ENCODE measurements at places on chromosomes 12 and 14.

DNA sequence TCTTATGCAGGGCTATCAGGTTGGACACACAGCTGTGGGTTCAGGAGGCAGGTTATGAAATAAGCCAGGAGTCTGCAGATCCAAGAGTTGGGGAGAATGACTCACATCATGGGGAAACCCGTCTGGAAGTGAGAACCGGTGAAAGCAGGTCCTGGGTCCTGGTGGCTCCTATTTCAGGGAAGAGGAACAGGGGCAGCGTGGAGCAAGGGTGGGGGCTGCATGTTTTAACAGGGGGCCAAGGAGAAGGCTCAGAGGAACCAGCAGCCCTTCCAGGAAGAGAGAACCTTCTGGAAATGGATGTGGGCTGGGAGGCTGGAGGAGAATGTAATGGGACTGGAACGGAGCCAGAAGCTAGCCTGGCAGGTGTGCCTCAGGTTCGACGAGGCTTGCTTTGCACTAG, 7.8 kb upstream of the KRT74 start:
- no peak for DNase-seq

GRCh38 chr14:96104469-96105057, 65.4 kb downstream of the C14orf132 start:
- peak; percentile 97 for DNase-seq

DNA sequence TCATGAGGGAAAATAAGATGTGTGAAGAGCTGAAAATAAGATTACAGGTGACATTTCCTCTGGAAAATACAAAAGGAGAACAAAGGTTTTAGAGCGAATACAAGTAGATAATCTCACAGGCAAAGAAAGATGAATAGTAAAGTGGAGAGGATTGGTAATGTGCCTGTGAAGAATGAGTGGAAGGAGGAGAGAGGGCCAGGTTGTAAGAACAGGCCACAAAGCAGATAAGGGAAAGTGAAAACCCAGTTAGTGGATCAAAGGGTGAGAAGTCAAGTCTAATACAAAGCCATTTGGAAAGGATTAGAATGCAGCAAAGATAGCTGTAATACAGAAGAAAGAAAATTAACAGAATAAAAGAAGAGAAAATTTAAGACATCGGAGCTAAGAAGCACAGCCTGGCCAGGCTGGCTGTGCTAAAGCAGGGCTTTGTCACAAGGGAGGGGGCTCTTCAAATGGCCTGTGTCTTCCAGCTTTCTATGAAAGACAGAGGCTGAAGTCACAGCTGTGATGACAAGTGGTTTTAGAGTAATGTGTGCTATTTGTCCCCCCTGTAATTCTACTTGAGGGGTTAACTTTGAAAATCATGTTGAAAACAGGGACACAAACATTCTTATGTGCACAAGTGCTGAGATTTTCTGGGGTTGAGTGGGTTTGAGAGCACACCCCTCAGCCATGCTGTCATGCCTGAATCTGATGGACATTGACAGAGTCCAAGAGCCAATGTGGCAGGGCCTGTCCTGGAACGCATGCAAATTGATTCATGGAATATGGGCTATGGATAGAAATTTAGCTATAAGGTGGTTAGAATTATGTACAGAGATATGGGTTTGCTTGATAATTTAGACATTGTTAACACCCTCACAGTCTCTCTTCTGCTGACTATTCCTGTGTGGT, 344.5 kb upstream of the NAV3 start:
- DNase-seq = no peak

GRCh38 chr14:67514203-67514607, 18.9 kb upstream of the PLEKHH1 start:
- no peak for DNase-seq

DNA sequence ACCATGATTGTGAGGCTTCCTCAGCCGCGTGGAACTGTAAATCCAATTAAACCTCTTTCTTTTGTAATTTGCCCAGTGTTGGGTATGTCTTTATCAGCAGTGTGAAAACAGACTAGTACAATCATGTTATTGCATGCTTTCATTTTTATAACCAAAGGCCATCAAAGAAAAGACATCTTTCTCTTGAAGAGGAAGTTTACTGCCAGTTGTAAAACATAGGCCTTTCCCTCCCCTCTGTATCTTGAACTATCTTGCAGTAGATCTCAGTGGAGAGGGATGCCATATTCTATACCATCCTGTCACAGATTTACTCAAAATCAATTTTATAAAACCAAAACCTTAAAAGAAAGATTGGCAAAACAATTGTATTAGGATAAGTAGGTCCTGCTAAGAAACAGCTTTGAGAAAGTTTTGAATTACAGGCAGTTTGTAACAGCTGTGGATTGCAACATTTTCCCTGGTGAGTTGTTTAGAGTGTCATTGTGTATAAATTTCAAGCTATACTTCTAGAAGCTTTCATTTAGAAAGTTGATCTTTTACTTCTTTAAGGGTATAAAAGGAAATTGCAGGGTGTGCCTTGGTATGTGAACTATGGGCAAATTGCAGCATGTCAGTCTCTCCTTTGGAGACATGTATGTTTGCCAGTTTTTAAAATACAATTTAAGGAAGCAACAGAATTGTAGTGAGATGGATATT, 128.0 kb downstream of the ATP23 start:
- no peak for DNase-seq

DNA sequence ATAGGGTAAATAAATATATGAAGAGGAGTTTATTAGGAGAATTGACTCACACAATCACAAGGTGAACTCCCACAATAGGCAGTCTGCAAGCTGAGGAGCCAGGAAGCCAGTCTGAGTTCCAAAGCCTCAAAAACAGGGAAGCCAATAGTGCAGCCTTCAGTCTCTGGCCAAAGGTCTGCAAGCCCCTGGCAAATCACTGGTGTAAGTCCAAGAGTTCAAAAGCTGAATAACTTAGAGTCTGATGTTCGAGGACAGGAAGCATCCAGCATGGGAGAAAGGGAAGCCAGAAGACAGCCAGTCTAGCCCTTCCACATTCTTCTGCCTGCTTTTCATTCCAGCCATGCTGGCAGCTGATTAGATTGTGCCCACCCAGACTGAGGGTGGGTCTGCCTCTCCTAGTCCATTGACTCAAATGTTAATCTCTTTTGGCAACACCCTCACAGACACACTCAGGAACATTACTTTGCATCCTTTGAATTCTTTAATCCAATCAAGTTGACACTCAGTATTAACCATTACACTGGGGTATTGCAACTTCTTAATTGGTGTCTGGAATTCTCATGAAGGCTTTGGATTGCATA, 736.5 kb upstream of the LMO3 start:
- no peak for DNase-seq

- no peak for DNase-seq
Observed at GRCh38 chr14:26709019-26709418, 111.2 kb upstream of the NOVA1 start.

- no peak for DNase-seq
Observed at GRCh38 chr14:100473249-100473648, 114.0 kb downstream of the BEGAIN start.

GRCh38 chr12:11711651-11712327, 62.3 kb downstream of the ETV6 start:
- no peak for DNase-seq

- DNase-seq = no peak
Observed at GRCh38 chr12:26135571-26135970, 10.7 kb upstream of the BHLHE41 start.

DNA sequence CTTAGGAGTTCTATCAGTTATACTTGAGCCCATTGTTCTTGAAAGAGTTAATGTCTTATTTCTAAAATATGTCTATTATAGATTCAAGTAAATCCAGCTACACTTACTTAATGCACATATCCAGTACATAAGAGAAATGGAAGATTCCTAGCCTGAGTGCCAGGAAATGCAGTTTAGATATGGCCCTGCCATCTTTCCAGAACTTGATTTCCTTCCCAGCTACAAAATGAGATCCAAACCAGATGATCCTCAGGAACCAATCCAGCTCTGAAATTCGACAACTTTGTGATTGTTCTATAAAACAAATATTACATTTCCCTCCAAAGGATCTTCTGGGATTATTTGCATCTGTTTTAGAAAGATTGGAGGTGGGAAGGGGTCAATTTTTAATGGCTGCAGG, 317.3 kb upstream of the GARIN6 start:
- no peak for DNase-seq

GRCh38 chr14:66619952-66620351, 112.0 kb downstream of the GPHN start:
- DNase-seq = no peak

- no peak for DNase-seq
Observed at GRCh38 chr12:62484233-62484632, 17.6 kb downstream of the MON2 start.

- peak; percentile 43 for DNase-seq
Observed at GRCh38 chr14:102363182-102363943, 622 bp downstream of the TECPR2 start.

GRCh38 chr12:18919871-18920511, 182.1 kb downstream of the CAPZA3 start:
- DNase-seq = no peak

DNA sequence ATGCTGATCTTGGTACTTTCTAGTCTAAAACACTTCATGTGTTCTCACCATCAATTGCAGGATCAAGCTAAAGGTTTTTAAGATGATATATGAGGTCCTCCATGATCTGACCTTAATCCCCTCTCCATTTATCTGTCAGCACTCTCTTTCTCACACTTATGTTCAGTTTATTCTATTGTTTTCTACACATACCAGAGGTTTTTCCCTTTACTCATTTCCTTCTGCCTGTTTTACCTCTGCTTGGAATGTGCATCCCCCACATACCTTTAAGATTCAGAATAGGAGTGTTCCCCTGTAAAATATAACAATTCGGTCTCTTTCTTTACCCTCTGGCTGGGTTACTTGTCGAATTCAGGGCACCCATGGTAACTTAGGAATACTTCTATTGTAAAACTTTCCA, 219.1 kb upstream of the PKP2 start:
- DNase-seq = no peak

- peak; percentile 62 for DNase-seq
Observed at GRCh38 chr12:65631621-65632111, 192.6 kb upstream of the HMGA2 start.
